Thyroid gland (tissue), 4 donors: ENCODE measurements at places on chromosomes 13 and 19. TPM values are rescaled to one million over a fixed set of nuclear protein-coding genes. Genes with fewer than 3 reads are reported as not detected.

- H3K4me1 ChIP-seq = no peaks in the 10 kb centered on the region
- no peak overlapping the region for H3K27ac ChIP-seq
- H3K36me3 ChIP-seq = no peaks in the 10 kb centered on the region
Measured at GRCh38 chr13:42377640-42378382, 105.9 kb downstream of the AKAP11 start.

- peaks cover 19% of the 10 kb centered on the region for H3K4me1 ChIP-seq
- H3K27me3 ChIP-seq = no peaks in the 10 kb centered on the region
- no peak for DNase-seq
- no peaks in the 10 kb centered on the region for H3K36me3 ChIP-seq
Measured at GRCh38 chr19:18513868-18514267, 8.0 kb downstream of the ELL start.

- H3K4me1 ChIP-seq = peaks cover 35% of the 10 kb centered on the region
- no peaks in the 10 kb centered on the region for H3K27me3 ChIP-seq
- DNase-seq = peak; percentile 56
- H3K4me3 ChIP-seq = no peak overlapping the region
Measured at GRCh38 chr13:40613192-40613818, 53.1 kb downstream of the FOXO1 start.

GRCh38 chr13:53901593-53901992 is 873.0 kb downstream of the OLFM4 start:
- no peak overlapping the region for H3K27ac ChIP-seq
- no peak overlapping the region for H3K4me3 ChIP-seq
- no peaks in the 10 kb centered on the region for H3K27me3 ChIP-seq

DNA sequence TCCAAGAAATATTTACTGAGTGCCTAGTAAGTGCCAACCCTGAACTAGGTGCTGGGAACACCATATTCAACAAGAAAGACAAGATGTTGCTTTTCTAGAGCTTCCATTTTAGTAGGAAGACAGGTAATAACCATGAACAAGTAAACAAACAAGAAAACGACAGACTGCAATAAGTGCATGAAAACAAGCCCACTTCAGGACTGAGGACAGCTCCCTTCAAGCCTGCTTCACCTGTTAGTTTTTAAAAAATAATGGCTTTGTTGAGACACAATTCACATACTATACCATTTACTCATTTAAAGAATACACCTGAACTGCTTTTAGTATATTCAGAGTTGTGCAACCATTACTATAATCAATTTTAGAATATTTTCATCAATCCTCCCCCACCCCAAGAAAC is 30.4 kb downstream of the CYP4F22 start:
- no peak for DNase-seq
- no peaks in the 10 kb centered on the region for H3K27me3 ChIP-seq
- no peaks in the 10 kb centered on the region for H3K36me3 ChIP-seq
- H3K4me3 ChIP-seq = no peak overlapping the region

DNA sequence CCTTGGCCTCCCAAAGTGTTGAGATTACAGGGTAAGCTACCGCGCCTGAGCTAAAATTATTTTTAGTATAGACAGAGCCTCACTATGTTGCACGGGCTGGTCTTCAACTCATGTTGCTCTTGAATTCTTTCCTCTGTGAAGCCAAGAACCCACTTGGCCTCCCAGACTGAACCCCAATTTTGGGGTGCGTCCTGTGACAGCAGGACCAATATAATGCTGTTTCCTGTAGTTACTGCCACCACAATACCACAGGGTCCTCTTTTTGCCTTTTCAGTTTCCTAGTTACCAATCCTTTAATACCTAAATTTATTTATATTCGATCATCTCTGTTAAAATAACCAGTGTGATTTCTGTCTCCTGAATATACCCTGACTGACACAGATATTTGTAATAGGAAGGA is 32.9 kb downstream of the TSKS start:
- no peaks in the 10 kb centered on the region for H3K36me3 ChIP-seq
- no peaks in the 10 kb centered on the region for H3K4me1 ChIP-seq
- H3K4me3 ChIP-seq = no peak overlapping the region
- DNase-seq = no peak

DNA sequence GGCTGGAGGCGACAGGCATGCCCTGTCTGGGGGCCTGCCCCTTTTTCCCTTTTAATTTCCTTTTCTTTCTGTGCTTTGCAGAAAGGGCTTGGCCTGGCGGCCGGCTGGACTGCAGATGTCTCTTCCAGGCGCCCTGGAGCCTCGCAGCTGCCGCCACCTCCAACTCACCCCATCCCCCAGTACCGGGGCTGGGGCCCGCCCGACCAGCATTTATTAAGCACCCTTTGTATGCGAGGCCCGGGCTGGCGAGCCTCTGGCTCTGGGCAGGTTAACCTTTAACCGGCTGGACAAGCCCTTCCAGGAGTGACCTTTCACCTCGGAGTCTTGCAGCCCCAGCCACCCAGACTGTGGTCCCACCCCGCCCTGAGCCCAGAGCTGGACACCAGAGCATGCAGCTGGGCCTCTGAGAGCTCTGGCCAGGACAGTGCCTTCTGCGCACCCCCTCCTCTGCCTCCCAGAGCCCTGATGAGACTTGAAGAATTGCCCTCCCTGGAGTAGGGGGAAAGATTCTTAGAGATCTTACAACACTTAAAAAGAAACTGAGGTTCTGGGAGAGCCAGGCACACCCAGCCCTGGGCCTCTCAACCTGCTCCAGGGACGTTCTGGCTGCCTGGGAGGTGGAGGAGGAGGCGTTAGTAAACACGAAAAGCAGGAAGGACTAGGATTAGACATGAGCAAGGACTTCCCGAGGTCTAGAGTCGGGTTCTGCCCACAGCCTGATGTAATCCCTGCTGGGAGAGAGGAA is 1.1 kb upstream of the NR2F6 start:
- H3K4me3 ChIP-seq = peak overlapping the region; percentile 55
- peak; percentile 29 for DNase-seq
- H3K27ac ChIP-seq = peak overlapping the region; percentile 62
- no peaks in the 10 kb centered on the region for H3K36me3 ChIP-seq
- H3K4me1 ChIP-seq = peaks cover 29% of the 10 kb centered on the region

GRCh38 chr13:39552246-39552645 is 50.7 kb downstream of the LHFPL6 start:
- H3K4me3 ChIP-seq = no peak overlapping the region
- H3K27ac ChIP-seq = no peak overlapping the region
- H3K4me1 ChIP-seq = no peaks in the 10 kb centered on the region

Gene CLDN10
- 0.54 TPM for total RNA-seq

Gene C1QTNF9B
- total RNA-seq = not detected
